ENCODE measurements at places on chromosomes 11 and 22.

DNA sequence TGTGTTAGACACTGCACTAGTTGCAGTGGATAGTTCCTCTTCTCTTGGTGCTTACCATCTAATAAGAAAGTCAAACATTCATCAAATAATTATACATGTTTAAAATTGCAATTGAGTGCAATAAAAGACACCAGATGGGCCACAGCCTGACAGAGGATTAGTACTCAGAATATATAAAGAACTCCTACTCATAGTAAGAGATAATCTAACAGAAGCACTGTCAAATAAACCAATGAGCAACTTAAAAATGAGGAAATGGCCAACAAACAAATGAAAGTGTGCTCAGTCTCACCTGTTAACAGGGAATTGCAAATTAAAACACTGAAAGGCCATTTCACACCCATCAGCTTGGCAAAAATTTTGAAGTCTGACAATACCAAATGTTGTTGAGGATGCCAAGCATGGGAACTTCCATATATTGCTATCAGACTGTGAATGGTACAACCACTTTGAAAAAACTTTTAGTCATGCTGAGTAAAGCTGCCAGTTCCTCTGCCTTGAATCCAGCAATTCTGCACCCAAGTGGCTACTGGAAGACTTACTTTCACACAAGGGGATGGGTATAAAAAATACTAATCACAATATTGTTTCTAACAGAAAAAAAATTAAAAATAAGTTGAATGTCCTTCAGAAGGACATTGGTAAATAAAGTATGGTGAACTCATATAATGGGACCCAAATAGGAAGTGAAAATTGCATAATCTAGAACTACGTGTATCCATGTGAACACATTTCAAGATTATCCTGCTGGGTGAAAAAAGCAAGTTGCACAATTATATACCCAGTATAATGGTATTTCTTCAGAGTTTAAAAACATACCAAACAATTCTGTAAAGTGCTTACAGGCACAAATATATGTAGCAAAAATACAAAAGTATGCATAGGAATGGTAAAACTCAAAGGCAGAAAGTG, 41.4 kb upstream of the CREB3L1 start:
- DNase-seq: no peak

DNA sequence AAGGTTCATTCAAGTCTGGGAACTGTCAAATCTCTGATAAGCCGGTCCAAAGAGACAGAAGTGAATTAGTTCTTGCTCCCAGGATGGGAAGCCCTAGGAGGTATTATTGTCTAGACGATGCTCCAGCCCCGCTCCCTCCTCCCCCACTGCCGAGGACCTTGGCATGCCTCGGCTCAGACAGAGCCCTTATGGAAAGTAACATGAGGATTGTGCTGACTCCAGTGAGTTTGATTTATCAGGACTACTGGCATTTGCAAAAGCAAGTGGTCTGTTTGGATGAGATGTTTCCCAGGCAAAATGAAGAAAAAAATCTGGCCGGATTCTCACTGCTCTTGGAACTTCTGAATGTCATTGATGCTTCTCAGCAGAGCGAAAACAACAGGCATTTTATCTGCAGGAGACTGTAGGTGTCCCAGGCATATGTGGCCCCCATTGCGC, 341.0 kb downstream of the ETS1 start:
- DNase-seq: no peak

- DNase-seq: no peak
These were observed 69.0 kb downstream of the WNT7B start for GRCh38 chr22:45907996-45908395.

DNA sequence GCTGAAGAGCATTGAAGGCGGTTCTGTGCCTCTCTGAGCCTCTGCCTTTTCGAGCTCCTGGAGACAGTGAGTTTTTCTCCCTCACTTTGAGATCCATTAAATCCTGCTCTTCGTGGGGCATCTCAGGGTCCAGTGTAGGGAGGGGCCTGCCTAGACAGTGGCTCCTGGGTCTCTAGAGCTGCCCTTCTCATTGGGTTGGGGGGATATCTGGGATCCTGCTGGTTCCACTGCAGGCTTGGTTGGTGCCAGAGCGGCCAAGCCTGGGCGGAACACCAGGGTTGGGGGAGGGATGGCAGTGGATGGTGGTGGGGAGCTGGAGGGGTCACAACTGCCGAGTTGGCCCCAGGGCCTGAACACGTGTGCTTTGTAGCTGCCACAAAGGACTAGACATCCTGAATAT, 52.2 kb upstream of the CARS1 start:
- DNase-seq: no peak

DNA sequence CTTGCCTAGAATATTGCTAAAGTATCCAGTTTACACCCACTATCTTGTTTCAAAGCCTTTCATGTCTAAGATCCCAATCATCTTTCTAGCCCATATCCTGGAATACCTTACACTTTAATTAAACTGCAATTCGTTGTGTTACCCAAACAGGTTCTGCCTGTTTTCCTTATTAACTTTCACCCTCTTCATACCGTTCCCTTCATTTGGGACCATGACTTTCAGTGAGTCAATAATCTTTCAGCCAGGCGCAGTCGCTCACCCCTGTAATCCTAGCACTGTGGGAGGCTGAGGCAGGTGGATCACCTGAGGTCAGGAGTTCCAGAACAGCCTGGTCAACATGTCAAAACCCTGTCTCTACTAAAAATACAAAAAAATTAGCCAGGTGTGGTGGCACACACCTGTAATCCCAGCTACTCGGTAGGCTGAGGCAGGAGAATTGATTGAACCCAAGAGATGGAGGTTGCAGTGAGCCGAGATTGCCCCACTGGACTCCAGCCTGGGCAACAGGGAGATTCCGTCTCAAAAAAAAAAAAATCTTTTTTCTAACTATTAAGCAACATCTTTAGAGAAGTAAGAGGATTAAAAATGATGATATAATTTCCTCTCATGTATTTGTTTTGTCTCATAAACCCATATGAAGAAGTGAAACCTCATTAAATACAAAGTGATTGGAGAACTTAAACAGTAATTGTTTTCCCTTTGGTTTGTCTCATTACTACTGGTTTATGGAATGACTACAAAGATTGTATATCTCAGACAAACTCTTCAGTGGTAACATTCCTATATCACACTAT, 20.7 kb downstream of the DMC1 start:
- DNase-seq: no peak

- no peak for DNase-seq
These were observed 113.7 kb downstream of the PTPRJ start for GRCh38 chr11:48093795-48094642.

- no peak for DNase-seq
These were observed 639.1 kb downstream of the BRD1 start for GRCh38 chr22:49188591-49188990.

- DNase-seq: no peak
These were observed 52.6 kb downstream of the MAP6 start for GRCh38 chr11:75616281-75616680.

DNA sequence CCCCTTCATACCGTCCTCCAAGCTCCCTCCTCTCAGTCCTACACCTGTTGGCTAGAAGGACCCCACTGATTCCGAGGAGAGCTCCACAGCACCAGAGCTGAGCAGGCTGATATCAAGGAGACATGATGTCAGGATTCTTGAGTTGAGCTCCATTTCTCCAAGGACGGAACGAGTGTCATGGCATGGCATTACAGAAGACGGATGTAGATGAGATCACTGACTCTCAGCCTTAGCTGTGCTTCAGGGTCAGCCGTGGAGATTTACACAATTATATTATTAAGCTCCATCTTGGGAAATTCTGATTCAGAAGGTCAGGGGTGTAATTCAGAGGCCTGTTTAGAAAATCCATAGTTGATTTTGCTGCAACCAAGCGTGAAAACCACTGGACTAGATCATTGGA, 428.9 kb upstream of the B3GAT1 start:
- no peak for DNase-seq

DNA sequence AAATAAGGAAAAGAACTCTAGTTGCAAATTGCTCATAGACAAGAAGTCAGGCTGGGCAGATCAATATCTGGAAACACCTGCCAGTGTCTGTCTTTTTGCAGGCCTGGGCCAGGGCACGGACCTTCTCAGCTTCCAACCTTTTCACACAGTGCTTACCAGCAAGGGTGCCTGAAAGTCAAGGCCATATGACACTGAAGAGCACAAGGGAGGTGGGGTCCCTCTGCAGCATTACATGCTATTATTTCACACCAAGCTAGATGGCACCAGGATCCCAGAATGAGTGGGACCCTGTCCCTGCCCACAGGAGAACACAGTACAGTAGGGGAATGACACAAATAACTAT, 5.9 kb upstream of the PEX26 start:
- no peak for DNase-seq

DNA sequence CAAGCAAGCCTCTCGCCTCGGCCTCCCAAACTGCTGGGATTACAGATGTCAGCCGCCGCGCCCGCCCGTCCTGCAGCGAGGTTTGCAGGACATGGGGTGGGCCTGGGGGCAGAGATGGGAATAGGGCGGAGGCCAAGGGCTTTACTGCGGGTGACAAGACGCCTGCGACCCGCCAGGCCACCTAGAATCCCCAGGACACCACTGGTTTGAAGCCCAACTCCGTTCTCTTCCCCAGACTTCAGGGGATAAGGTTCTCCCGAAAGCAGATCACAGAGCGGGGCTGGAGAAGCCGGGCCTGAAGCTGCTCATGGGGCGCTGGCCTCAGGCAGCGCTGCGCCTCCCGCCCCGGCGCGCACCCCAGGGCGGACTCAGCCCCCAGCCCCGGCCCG, 354 bp downstream of the POLR2L start:
- DNase-seq: no peak

DNA sequence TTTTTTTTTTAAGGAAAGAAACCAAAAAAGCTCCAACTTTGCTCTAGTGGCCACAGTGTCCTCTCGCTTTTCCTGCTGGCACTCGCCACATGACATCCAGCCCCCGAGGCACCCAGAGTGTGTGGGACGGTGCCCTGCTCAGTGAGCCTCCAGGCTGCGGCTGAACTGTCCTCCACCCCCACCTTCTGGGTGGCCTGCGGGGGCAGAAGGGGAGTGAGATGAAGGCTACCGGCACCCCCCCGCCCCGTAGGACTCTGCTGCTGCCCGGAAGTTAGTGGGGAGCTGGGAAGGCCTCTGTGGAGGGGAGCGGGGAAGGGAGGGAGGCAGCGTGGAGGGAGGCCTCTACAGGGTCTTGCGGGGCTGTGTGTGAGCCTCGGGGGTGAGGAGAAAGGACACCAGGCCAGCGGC, 264.4 kb downstream of the CTTN start:
- no peak for DNase-seq

DNA sequence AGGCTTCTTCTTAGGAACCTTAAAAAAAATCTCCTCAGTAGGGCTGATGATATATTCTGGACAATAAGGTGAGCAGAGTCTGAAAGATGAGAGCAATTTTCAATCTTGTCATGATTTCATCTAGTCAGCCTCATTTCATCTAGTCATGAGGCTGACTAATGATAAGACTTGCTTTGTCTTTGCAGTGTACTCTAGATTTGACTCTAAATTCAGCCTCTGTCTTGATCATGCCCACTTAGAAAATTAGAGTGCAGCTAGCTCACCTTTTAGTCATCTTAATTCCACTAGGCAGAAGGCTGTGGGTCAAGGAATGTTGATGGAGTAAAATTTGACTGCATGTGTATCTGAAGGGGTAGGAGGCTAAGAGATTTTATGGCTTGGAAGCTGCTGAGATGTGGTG, 5.5 kb downstream of the EHF start:
- DNase-seq: no peak

DNA sequence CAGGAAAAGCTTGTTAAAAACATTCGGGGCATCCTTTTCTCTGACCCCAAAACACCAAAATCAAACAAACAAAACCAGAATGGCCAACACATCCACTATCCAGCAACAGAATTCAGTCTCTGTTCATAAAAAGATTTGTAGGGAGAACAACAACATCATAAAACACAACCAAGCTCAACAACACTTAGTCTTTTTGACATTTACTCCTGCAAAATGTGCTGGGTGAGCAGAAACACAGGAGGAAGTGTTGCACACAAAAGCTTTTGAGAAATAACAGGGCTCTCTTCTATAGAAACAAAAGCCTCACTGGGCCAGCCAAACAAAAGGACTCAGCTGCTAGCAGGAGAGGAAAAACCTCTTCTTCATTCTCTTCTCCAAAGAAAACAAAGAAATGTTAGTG, 736.0 kb upstream of the CCDC90B start:
- DNase-seq: no peak

- DNase-seq: no peak
These were observed 7.0 kb downstream of the MADD start for GRCh38 chr11:47276923-47277322.

DNA sequence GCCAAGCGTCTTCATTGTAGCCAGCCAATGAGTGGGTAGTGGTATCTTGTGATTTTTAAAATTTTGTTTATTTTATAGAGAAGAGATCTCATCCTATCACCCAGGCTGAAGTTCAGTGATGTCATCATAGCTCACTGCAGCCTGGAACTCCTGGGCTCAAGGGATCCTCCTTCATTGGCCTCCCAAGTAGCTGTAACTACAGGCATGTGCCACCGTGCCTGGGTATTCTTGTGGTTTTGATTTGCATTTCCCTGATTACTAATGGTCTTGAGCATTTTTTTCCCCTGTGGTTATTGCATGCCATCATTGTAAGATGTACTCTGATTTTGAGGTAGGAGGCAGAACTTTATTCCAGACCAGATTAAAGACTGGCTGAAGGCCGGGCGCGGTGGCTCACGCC, 2.4 kb upstream of the DENND6B start:
- no peak for DNase-seq

GRCh38 chr22:41842996-41843970, 10.4 kb downstream of the SREBF2 start:
- DNase-seq: no peak

GRCh38 chr11:62181097-62181496, 8.9 kb upstream of the SCGB1D1 start:
- DNase-seq: no peak

DNA sequence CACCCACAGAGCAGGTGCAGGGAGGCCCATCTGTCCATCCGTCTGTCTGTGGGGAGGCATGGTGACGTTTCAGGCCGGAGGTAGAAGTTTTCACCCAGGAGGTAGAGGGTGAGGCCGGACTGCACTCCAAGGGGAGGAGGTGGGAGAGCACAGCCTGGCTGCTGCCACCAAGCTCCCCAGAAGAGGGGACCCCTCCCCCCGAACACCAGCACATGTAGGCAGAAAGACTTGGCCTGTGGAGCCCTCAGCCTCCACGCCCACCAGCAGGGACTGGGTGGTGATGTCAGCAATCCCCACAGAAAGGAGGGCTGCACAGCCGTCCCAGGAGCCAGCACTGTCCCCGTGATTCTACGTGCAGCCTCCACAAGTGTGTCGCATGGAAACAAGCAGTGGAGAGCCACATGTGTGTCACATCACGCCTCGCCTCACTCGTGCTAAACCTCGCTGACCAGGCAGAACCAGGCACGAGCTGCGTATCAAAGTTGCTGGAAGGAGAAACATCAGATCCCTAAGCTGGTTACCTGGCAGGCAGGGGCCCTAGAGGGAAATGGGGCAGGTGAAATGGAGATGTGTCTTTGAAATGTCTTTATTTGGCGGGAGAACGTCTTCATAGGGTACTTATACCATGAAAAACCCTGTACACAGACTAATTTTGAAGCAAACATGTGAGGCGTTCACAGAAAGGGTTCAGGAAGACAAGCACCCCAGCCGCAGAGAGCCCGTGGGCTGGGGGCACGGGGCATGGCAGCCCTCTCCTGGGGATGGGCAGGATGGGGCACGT, 49.1 kb downstream of the CDKN1C start:
- no peak for DNase-seq

- DNase-seq: no peak
These were observed 20.7 kb upstream of the AIFM3 start for GRCh38 chr22:20946080-20946986.

Measured in DND-41 (cell line).